ENCODE measurements at places on chromosomes 7 and 10.

- DNase-seq: no peak
Measured at GRCh38 chr10:77506517-77507200, 130.9 kb downstream of the KCNMA1 start.

DNA sequence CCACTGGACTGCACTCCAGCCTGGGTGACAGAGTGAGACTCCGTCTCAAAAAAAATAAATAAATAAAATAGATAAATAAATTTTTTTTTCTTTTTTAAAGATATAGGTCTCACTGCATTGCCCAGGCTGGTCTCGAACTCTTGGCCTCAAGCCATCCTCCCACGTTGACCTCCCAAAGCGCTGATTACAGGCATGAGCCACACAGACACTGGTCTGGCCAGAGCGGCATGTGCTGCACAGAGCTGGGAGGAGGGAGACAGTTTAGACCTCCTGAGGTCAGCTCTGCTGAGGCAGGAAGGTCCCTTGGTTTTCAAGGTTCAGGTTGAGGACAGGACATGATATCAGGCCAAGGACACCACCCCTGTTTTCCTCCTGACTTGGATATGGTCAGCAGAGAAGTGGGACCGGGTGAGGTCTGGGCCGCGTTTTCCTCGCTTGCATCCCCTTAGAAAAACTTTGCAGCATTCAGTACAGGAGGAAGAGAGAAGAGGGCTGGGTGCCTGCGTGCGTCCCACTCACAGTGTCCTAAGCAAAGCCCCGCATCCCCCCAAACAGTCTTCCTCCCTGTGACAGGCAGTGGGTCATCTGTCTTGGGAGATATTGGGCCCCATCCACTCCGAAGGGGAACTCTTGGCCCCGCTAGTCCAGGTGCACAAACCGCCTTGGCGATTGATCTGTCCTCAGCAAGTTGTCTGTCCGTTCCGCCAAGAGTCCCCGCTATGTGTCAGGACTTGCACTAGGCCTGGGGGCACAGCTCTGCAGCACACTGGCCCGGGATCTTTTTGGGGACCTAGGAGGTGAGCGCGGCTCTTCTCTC is 56.1 kb downstream of the ZNF727 start:
- no peak for DNase-seq

DNA sequence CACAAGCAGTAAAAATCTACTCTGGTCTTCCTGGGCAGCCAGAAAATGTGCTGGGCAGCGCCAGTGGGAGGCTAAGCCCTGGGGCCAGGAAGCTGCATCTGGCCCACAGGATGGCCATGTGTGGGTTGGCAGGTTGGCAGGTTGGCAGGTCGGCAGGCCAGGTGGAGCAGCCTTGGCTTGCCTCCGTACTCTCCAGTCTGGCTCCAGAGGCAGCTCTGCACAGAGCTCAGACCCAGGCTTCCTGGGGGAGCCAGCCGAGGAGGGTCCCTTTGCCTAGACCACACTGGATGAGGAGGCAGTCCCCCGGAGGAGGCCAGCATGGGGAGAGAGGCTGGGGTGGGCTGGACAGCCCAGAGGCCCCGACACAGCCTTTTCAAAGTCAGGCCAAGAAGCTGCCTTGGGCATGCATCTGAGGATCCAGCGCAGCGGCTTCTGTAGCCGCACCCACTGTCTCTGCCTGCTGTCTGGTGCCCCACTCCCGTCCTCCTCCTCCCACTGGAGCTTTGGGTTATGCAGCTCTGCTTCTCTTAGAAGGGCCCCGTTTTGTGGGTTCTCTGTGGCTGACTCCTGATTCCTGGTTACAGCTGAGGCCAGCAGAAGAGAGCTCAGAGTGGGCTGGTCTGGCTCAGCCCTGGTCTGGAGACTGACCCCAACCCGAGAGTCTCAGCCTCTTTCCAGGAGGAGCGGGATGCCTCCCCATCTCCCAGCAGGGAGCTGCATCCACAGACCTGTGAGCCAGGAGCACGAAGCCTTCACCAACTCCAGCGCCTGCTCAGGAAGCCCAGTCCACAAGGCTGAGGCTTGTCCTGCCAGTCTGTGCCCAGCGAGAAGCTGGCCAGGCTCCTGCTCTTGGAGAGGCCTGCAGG is 44.6 kb downstream of the CFAP46 start:
- no peak for DNase-seq

GRCh38 chr10:101617102-101617823 is 29.1 kb downstream of the DPCD start:
- no peak for DNase-seq

DNA sequence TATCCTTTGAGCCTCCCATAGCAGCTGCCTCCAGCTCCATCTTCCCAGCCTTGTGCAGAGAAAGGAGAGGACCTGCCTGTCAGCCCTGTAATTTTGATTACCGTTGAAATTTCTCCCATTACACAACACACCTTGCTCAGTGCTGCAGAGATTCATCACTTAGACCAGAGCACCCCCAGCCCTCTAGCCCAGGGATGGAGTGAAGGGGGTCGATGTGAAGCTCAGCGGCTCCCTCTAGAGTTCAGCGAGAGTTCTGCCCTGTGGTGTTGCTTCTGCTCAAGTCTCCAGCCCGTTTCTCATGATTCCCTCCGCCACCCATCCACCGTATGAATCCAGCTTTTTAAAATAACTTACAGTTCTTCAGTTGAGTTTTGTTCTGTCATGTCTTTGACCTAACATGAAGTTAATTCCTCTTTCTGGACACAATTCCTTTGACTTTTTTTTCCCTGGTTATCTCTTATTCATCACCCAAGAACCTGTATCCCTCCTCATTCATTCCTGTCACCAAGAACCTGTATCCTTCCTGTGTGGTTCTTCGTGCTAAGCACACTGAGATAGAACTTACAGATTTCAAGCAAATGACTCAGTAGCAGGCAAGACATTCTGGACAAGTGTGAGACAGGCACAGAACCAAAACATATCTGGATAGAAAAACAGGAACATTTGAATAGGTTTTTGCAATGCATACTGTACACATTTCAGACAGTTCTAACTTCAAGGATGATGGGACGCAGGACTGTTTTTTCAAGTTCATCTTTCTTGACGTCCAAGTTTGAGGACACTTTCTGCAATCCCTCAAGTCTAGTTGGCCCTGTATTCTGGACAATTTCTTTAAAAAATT is 35.0 kb upstream of the ZNF32 start:
- DNase-seq: no peak

GRCh38 chr10:110864662-110865140 is 7.0 kb upstream of the PDCD4 start:
- no peak for DNase-seq

DNA sequence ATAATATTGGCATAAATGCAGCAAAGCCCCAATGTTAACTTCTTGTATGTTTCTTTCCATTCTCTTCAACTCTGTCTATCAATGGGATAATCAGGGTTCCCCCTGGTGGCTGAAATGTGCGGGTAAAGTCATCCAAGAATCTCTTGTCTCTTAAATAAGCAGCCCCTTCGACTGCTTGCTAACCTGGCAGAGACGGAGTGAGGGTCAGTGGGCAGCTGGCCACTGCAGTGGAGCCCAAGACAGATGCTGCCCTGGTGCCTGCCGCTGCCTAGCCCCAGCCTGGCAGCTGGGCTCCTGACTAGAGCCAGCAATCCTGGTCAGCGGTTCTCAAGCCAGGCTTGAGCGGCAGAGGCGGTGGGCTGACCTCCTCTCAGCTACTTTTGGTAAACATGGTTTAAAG is 248.9 kb downstream of the COBL start:
- no peak for DNase-seq

DNA sequence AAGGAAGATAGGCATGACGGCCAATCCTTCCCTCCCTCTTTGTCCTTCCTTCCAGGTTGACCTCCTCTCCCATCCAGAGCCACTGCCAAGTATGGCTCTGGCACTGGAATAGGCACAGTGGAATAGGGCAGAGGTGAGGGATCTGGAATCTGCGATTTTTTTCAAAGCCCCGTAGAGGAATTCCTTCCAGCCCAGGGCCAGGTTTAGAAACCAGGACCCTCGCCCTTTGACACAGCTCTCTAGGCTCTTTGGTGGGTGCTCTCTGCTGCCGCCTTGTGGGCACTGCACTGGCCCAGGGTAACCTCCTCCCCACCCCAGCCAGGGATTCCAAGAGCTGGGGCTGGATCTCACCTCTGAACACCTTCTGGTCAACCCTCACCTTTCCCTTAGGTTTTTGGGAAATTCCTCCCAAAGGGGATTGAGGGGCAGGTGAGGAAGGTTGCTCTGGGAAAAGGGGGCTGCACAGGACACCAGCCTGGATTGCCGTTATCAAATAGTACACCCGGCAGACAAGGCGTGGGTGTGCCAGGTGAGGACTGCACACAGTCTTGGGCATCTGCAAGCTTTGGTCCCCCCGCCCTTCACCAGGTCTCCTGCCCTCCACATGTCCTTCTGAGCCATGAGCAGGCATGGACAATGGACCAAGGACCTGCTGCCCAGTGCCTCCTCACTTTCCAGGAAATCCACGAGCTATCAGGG is 22.8 kb downstream of the C10orf105 start:
- DNase-seq: peak; percentile 28

DNA sequence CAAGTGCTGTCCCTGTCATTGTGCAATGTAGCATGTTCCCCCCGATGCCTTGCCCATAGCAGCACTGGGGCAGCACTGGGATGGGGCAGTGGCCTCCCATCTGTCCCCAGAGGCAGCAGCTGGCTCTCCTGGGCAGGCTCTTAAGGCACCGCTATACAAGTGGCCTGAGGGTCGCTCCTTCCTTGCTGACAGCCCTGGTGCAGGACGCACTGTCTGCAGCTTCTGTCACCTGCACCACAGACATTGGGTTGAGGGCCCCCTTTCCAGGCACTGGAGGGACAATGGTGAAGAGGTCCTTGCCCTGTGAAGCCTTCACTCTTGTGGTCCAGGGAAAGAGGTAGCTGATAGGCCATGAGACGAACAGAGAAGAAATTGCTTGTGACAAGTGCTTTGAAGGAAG is 10.6 kb downstream of the CPSF4 start:
- DNase-seq: no peak

- no peak for DNase-seq
Measured at GRCh38 chr7:102215256-102215655, 71.4 kb upstream of the SH2B2 start.
